ENCODE measurements at places on chromosomes 13 and 19. TPM values are rescaled to one million over a fixed set of nuclear protein-coding genes. Genes with fewer than 3 reads are reported as not detected.

PRTN3 gene
- not detected for total RNA-seq

YJEFN3 gene
- under 0.01 TPM for total RNA-seq

CASP14 gene
- total RNA-seq: not detected

FARSA gene
- 60.1 TPM for total RNA-seq

DDA1 gene
- total RNA-seq: 27.7 TPM

F10 gene
- total RNA-seq: not detected

MYH14 gene
- not detected for total RNA-seq

Data from epithelial cell of umbilical artery (primary cell).